ENCODE measurements at places on chromosomes 11 and 22.

DNA sequence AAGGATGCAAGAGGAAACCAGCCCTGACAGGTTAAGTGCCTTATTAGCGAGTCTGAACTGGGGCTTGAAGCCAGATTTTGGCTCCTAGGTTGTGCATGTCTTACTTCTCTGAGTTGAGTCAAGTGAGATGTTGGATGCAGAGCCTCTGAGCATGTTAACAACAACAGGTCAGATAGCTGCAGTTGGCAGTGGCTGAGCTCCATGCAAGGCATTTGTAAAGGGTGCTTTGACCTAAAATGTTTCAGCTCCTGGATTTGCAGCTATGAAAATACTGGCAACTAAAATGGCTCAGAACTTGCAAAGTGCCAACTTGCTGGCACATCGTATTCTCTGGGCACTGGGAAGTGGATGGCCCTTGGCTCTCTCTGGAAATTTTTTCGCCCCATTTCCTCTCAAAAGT is 16.4 kb upstream of the CSRP3 start:
- peaks cover 17% of the 10 kb centered on the region for H3K27me3 ChIP-seq
- no peak overlapping the region for H3K4me3 ChIP-seq
- no peak for DNase-seq
- no peak overlapping the region for H3K27ac ChIP-seq
- H3K4me1 ChIP-seq = no peaks in the 10 kb centered on the region
- no peaks in the 10 kb centered on the region for H3K36me3 ChIP-seq

DNA sequence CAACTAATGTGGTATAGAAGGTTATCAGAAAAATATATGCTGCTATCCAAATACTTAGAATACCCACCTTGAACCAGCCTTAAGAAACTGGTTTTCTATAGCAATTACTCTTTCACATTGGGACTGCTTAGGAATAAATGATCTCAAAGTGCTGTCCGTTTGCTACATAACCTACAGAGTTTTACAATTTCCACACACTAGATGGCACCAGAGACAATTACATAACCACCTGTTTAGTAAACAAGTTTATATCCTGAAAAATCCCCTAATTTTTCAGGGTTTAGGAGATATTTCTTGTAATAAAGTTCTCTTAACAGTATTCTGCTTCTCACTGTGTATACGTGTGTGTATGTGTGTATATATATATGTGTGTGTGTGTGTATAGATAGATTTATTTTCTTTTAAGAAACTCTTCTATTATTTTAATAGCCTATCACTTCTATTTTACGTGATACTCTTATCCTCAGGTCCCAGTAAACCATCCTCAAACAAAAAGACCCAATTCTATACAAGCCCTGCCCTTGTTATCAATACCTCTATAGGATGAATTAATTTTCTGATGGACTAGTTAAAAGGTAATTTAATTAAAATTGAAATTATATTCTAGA is 6.7 kb upstream of the OR5I1 start:
- H3K27ac ChIP-seq = no peak overlapping the region
- H3K36me3 ChIP-seq = no peaks in the 10 kb centered on the region
- no peak for DNase-seq
- H3K27me3 ChIP-seq = no peaks in the 10 kb centered on the region
- no peak overlapping the region for H3K4me3 ChIP-seq

DNA sequence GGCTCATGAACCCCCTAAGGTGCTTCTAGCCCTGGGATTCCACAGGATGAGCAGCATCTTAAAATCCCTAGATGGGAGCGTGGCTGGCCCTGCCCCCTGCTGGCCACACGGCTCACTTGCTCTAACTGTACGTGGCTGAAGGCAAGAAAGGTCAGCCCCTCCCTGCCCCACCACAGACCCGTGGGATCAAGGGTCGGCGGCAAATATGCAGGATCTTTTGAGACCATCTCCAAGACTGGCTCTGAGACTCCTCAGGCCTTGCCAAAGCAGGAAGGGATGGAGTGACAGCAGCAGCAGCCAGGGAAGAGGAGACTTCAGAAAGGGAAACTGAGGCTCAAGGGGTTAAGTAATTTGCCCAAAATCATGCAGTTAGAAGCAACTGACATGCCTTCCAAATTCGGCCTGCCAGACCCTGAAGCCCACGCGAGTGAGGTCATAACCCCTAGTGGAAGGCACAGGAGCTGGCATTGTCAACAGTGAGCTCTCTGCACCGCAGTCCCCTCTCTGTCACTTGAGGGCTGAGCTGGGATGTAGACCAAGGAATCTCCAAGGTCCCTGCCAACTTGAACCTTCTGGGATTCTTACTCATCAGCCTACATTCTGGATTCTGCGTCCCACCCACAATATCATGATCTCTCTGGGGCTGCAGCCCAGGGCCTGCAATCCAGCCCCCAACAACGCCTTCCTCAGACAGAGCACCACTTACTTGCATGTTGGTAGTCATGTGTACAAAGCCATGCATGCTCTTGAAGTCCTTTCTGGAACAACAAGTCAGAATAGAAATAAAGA is 31.4 kb downstream of the CREB3L1 start:
- no peak overlapping the region for H3K27ac ChIP-seq
- peaks cover 7% of the 10 kb centered on the region for H3K27me3 ChIP-seq
- peaks cover 4% of the 10 kb centered on the region for H3K36me3 ChIP-seq

DNA sequence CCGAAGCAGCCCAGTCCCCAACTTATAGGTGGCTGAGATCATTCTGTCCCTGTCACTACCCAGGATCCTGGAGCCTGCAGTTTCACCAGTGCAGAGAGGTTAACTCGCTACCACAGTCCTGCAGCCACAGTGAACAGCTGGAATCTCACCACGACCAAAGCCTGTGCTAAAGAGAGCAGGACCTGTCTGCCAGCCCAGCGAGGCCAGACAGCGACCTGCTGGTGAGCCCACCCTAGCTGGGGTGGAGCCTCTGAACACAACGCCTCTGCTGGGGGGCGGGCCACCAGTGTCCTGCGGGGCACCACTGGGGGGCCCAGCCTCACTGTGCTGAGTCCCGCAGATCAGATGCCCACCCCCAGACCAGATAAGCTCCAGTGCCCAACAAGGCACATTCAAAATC is 33.3 kb downstream of the DAGLA start:
- no peak overlapping the region for H3K4me3 ChIP-seq
- no peak overlapping the region for H3K27ac ChIP-seq
- H3K4me1 ChIP-seq = no peaks in the 10 kb centered on the region
- DNase-seq = no peak
- peaks cover 6% of the 10 kb centered on the region for H3K27me3 ChIP-seq

DNA sequence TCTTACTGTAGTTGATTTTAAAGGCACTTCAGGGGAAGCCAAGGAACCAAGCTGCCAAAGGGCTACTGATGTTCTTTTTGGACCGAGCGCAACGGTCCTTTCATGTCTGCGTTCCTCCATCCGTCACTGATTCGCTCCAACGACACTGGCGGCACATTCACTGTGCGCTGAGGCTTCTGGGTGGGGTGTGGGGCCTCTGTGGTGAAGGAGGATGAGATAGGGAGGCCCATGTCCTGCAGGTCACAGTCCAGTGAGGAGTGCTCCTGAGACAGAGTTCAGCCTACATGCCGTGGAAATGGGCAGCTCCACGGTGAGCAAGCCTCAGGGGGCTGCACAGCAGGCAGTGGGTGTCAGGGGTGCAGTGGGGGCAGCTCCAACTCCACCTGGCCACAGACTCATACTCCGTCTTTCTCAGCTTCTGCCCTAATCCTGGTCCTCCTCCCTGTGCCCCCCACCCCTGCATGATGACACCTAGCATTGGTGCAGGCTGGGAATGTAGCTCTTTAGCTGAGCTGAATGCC is 87.8 kb upstream of the SHANK2 start:
- H3K27me3 ChIP-seq = peaks cover 51% of the 10 kb centered on the region
- DNase-seq = no peak
- H3K4me3 ChIP-seq = no peak overlapping the region

- H3K27ac ChIP-seq = no peak overlapping the region
Observed at GRCh38 chr22:25843660-25844405, 101.8 kb downstream of the MYO18B start.

- DNase-seq = peak; percentile 46
- H3K27me3 ChIP-seq = no peaks in the 10 kb centered on the region
- H3K4me3 ChIP-seq = peak overlapping the region; percentile 79
Observed at GRCh38 chr11:14380947-14381561, 22.1 kb upstream of the RRAS2 start.

GRCh38 chr11:57251491-57252104 is 14.5 kb upstream of the APLNR start:
- peaks cover 55% of the 10 kb centered on the region for H3K27me3 ChIP-seq
- H3K36me3 ChIP-seq = peaks cover 2% of the 10 kb centered on the region
- no peak overlapping the region for H3K4me3 ChIP-seq
- no peak overlapping the region for H3K27ac ChIP-seq
- DNase-seq = no peak

- no peak overlapping the region for H3K4me3 ChIP-seq
- H3K36me3 ChIP-seq = no peaks in the 10 kb centered on the region
- H3K4me1 ChIP-seq = no peaks in the 10 kb centered on the region
Observed at GRCh38 chr11:42913731-42914130, 398.1 kb upstream of the API5 start.

GRCh38 chr11:121534131-121535093 is 81.6 kb upstream of the SORL1-AS1 start:
- no peaks in the 10 kb centered on the region for H3K27me3 ChIP-seq
- peak overlapping the region; percentile 82 for H3K27ac ChIP-seq
- peaks cover 77% of the 10 kb centered on the region for H3K36me3 ChIP-seq
- no peak for DNase-seq

DNA sequence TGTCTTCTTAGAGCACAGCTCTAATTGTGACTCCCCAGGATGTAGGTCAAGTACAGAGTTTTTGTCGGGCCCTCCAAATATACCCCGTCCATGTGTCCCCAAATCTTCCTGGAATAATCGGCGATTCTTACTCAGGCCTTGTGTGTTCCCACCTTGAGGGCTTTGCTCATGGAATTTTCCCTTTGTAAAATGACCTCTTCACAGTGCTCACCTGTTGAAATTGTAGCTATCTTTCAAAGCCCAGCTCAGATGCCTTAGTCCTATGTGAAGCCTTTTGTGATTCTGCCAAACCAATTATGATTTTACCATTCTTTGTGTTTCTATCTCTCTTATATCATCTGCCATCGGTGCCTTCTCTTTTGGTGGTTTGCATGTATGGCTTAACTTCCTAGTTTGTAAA is 30.1 kb upstream of the RAG2 start:
- peaks cover 55% of the 10 kb centered on the region for H3K27me3 ChIP-seq
- no peak overlapping the region for H3K4me3 ChIP-seq
- H3K4me1 ChIP-seq = no peaks in the 10 kb centered on the region
- no peaks in the 10 kb centered on the region for H3K36me3 ChIP-seq
- H3K27ac ChIP-seq = no peak overlapping the region

- no peak overlapping the region for H3K4me3 ChIP-seq
- H3K27me3 ChIP-seq = peaks cover 56% of the 10 kb centered on the region
- H3K4me1 ChIP-seq = no peaks in the 10 kb centered on the region
- H3K36me3 ChIP-seq = no peaks in the 10 kb centered on the region
- no peak for DNase-seq
Observed at GRCh38 chr11:123696183-123696582, 41.8 kb upstream of the SCN3B start.

DNA sequence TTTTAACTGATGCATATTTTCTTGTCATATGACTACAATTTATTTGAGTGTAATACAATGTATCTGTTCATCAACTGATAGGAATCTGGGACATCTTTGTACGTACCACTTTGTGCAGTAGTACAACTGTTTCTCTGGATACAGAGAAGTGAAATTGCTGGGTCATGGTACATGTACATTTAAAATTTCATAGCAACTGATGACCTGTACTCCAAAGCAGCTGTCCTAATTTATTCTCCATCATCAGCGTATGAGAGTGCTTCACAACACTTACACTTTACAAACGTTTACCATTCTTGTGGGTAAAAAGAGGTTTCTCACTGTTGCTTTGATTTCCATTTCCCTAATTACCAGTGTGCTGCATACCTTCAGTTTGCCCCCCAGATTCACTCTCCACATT is 552.8 kb upstream of the CADM1 start:
- H3K27me3 ChIP-seq = peaks cover 27% of the 10 kb centered on the region
- no peak overlapping the region for H3K27ac ChIP-seq
- H3K4me3 ChIP-seq = no peak overlapping the region
- H3K36me3 ChIP-seq = no peaks in the 10 kb centered on the region
- H3K4me1 ChIP-seq = no peaks in the 10 kb centered on the region

GRCh38 chr11:65438257-65439151 is 15.9 kb downstream of the NEAT1 start:
- H3K4me3 ChIP-seq = no peak overlapping the region
- peak overlapping the region; percentile 86 for H3K27ac ChIP-seq
- peaks cover 89% of the 10 kb centered on the region for H3K36me3 ChIP-seq
- no peak for DNase-seq
- H3K4me1 ChIP-seq = peaks cover 67% of the 10 kb centered on the region

GRCh38 chr11:79413268-79413667 is 27.6 kb downstream of the TENM4 start:
- H3K27me3 ChIP-seq = no peaks in the 10 kb centered on the region
- H3K4me1 ChIP-seq = no peaks in the 10 kb centered on the region
- no peak for DNase-seq
- no peak overlapping the region for H3K27ac ChIP-seq
- H3K4me3 ChIP-seq = no peak overlapping the region

DNA sequence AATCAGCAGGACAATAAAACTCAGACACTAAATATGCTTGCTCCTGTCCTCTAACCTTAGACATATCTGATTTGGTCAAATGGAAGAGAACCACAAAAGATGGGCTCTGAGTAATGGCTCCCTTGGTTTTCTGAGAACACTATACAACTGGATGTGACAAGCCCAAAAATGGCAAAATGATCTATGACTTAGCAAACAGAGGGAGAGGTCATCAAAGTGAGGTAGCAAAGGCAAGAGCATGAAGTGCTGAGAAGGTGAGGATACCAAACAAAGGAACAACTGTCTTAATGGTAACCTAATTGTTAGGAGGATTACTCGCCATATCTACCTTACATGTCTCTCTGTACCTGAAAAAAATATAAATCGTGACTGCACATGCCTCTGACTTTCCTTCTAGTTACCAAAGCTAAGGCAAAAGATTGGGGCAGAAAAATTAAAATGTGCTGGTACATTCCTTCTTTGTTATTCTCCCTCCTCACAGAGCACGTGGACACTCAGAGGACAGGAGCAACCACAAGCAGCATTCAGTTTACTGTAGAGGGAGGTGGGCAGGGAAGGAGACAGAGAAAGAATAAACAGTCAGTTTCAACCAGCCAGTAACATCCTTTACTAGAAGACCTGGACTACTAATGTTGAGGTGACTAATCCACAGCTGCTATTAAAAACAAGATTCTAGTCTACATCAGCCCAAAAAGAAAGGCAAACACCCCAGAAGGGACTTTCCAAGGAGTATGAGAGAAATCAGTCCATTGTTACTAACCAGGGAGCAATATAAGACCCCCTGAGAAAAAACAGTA is 88.8 kb downstream of the AMBRA1 start:
- DNase-seq = no peak
- H3K4me3 ChIP-seq = no peak overlapping the region

- DNase-seq = no peak
- H3K4me1 ChIP-seq = no peaks in the 10 kb centered on the region
- no peak overlapping the region for H3K4me3 ChIP-seq
- peaks cover 64% of the 10 kb centered on the region for H3K27me3 ChIP-seq
- no peaks in the 10 kb centered on the region for H3K36me3 ChIP-seq
- no peak overlapping the region for H3K27ac ChIP-seq
Observed at GRCh38 chr11:126139111-126140091, 72.0 kb downstream of the RPUSD4 start.

All from effector memory CD8-positive, alpha-beta T cell (primary cell).